ENCODE measurements at places on chromosomes 13 and 19.
A peak's percentile ranks its signal among the peaks of the same experiment; 100 is the strongest.

DNA sequence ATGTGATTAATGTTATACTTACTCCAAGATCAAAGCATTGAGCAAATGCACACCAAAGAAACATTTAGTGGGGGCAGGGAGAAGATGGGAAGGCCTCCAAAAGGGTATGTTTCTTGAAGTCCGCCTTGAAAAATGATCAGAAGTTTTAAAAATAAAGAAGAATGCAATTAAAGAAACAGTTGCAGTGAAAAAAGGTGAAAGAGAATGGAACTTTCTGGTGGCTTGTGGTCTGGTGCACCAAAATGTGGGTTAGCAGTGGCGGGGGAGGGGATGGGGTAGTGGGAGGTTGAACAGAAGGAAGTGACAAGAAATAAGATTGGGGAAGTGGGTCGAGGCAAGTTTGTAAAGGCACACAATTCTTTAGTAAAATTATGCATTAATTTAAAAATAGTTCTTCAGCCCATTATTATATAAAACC, 2.5 kb downstream of the LCP1 start:
- DNase-seq: peak; percentile 64

GRCh38 chr13:90968166-90968904, 379.2 kb upstream of the MIR17HG start:
- DNase-seq: no peak

DNA sequence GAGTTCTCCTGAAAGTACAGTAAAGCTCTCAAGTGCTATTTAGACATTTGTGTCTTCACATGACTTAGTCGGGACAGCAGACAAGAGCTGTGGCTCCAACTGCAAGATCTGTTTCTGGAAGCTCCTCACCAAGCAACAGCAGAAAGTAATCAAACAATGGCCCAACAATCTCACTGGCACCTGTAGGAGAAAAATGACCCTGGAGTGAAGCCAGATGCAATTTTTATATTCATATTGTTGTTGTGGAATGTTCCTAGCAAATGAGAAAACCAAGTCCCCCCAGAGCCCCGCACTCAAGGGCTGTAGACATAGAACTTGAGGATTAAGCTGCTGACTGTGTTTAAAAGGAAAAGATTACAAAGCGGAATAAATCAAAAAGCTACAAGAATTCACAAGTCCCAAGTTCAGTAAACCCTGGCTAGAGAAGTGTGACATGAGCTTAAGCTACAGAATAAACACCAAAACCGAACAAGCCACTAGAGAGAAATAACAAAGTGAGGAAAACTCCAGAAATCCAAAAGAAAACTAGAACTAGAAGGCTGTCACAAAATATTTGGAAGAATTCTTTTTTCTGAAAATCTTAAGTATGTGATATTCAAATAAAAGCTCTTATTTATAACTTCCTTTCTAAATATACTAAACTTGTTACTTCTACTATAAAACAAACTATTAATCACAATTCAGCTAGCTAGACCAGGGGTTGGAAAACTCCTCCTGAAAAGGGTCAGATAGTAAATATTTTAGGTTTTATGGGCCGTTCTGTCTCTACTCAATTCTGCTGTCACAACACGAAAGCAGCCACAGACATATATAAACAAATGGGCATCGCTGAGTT, 454.5 kb downstream of the SUCLA2 start:
- no peak for DNase-seq

DNA sequence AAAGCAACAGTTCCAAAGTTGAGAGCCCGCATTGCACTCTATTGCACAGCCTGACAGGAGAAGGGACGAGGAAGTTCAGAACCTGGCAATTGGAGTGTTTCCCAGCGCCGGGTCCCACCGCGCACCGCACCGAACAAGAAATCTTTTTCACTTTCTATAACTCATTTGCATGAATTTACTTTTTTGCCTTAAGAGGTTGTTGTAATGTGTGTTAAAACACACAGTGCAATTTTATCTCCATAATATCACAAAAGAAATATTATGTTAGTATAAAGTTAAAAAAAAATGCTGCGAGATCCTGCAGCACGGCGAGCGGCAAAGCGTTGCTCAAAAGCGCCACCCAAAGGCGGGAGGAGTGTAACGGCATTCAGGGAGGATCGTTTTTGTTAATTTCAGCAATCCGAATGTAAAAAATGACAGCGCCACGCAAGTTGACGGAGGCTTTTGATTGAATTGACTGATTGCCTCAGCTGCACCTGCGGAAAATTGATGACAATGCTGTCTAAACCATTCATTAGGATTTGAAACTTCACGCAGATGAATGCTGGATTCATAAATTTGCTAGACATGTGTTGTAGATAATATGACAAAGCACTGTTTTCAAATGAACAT, 303.6 kb upstream of the ZNF507 start:
- no peak for DNase-seq

DNA sequence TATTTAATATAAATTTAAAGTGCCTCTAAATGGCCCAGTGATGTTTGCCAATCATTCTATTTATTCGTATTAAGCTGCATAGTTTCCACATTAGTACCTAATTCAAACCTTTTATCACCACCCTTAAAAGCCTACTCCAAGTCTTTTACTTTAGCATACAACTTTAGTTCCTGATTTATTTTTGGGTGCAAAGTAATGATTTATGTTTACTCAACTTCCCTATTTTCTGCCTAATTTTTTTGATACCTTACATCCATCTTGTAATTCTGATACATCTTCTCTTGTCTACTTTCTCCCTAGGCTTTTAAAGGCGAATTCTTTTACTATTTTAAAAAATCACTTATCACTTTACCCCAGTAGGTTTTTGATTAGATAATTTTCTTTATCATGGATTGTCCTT, 2651.1 kb upstream of the PCDH20 start:
- DNase-seq: no peak

DNA sequence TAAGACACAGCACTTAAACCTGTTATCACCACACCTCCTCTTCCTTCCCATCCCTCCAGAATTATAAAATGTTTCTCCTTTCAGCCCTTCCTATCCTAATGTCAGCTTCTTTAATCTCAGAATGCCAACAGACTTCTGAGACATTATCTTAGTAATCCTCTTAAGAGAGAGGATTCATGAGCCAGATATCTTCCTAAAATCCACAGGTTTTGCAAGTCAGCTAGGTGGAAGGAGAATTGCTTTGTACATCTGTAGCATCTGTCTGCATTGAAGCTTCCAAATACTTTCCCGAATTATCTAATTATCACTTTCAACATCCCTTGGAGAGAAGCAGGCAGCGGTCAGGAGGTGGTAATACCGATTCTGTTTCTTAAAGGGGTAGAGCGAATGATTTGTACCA, 179.1 kb downstream of the DCT start:
- no peak for DNase-seq

- DNase-seq: no peak
Observed at GRCh38 chr13:109454167-109454917, 332.0 kb downstream of the IRS2 start.

GRCh38 chr13:54034047-54034446, 1005.4 kb downstream of the OLFM4 start:
- no peak for DNase-seq

- no peak for DNase-seq
Observed at GRCh38 chr13:102799426-102800144, 666 bp downstream of the BIVM start.

DNA sequence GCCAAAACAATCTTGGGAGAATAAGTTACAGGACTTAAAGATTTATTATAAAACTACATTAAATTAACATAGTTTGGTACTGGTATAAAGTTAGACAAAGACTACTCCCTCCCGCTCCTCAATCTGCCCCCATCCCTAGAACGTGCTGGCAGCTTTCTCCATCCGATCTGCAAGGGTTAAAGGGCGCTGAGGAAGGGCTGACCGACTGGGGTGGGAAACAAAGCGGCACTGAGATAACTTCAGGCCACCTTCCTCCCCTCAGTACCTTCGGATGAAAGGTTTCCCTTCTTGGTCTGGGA, 790 bp upstream of the SUGT1 start:
- no peak for DNase-seq

DNA sequence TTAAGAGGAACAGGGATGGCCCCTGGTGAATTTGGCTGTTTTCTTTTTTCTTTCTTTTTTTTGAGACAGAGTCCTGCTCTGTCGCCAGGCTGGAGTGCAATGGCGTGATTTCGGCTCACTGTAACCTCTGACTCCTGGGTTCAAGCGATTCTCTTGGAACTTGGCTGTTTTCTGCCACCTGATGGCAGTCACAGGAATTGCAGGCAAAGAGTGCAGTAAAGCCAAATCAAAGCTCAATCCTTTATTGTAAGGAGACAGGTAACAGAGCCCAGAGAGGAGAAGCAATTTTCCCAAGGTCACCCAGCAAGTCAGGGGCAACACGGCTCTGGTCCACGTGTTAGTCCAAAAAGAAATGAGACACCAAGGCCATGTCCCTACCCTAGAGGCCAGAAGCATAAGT, 6.2 kb downstream of the TINCR start:
- DNase-seq: no peak

GRCh38 chr13:33070713-33071112, 54.5 kb downstream of the KL start:
- no peak for DNase-seq

- DNase-seq: no peak
Observed at GRCh38 chr19:13693889-13694288, 70.4 kb upstream of the MRI1 start.

DNA sequence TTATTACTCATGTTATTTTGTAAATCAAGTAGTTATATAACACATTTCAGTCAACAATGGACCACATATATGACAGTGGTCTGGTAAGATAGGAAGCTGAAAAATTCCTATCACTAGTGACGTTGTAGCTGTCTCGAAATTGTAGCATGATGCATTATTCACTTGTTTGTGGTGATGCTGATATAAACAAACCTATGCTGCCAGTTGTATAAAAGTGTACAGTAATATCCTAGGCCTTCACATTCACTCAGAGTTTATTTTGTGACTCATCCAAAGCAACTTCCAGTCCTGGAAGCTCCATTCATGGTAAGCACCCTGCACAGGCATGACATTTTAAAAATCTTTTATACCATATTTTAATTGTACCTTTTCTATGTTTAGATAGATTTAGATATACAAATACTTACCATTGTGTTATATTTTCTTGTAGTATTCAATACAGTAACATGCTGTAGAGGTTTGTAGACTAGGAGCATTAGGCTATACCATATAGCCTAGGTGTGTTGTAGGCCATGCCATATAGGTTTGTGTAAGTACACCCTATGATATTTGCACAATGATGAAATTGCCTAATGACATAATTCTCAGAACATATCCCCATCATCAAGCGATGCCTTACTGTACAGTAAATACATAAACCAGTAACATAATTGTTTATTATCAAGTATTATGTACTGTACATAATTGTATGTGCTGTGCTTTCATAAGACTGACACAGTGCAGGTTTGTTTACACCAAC, 49.3 kb downstream of the IFT88 start:
- no peak for DNase-seq

GRCh38 chr19:30341611-30342201, 30.5 kb upstream of the ZNF536 start:
- DNase-seq: no peak

GRCh38 chr13:52811841-52812240, 36.6 kb downstream of the PCDH8 start:
- no peak for DNase-seq

DNA sequence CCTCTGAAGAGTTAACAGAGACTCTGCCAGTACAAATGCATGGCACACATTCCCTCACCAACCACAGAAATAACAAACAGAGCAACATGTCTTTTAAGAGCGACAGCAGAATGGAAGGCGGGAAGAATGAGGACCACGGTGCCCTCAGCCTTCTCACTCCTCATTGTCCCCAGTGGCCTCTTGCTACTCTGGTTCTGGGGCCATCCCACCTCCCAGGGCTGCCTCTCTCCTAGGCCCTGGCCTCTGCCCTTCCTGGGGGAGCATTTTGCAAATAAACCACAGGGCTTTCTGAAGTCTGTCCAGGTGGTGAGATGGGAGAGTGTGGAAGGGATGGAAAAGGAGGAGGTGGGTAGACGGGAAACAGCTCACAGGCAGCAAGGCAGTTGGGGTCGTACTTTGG, 28.3 kb downstream of the CYP2B6 start:
- DNase-seq: no peak

GRCh38 chr19:1449467-1450442, at the start of gene APC2:
Gene APC2, plus strand, starts transcription at chr19:1450121. Its CDS starts 2,881 bp downstream, at chr19:1453002.
- DNase-seq: no peak

GRCh38 chr13:34035178-34035577, 217.2 kb downstream of the RFC3 start:
- DNase-seq: no peak

DNA sequence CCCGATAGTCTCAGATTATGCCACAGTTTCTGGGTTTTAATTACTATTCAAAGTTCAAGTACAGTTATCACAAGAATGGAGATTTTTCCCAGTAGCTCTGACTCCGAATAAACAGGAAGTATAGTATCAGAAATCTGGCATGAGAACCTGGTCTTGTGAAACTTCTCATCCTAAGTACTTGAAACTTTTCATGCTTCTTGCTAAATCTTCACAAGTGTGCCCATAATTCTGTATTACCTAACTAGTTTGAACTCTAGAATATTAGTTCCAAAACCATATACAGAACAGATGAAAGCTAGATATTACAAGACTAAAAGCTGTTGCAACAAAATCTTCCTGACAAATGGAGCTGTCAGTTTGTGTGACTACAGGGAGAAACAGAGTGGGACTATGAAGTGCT, 70.5 kb upstream of the CSNK1A1L start:
- no peak for DNase-seq

DNA sequence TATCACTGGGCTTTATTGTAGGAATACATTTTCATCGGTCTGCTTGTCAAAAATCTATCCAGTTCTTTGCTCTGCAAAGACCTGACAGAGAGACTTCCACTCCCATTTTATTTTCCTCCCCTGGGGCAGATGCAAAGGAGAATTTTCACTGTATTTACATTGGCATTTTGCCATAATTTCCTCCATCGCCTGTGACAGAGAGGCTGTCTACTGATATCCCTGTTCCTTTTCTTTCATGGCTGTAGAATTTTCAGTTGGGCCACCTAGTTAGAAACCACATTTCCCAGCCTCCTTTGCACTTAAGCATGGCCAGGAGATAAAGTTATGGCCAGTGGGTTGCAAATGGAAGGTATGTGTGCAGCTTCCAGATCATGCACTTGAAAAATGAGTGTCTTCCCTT, 89.3 kb downstream of the NUFIP1 start:
- DNase-seq: no peak

- no peak for DNase-seq
Observed at GRCh38 chr19:31962561-31962996, 382.8 kb upstream of the ZNF507 start.

DNA sequence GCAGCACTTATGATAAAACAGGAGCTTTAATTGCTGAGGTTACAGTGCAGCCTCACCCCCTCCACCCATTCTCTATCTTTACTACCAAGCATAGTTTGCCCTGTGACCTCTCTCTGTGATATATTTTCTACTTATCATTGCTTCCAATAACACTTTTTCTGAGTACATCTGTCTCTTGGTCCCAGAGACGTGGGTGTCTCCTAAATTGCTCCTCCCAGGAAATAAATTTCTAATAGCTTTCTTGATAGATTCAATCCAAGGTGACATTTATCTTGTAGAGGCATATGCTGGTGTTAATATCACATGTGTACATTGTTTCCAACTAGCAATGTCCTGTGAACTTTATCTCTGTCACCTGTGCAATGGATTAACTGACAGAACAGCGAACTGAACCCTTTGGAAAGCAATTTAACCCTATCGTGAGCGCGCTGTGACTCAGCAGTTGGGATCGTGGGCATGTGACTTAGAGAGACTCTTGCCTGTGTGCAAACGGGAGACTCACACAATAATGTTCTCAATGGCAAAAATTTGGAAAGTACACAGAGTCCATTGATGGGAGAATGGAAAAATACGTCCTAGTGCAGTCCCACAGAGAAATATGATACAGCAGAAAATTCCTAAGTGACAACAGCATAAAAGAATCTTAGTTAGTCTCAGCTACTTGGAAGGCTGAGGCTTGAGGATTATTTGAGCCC, 7.0 kb upstream of the MAP2K2 start:
- DNase-seq: no peak

GRCh38 chr19:12880551-12881171, 588 bp downstream of the DNASE2 start:
- no peak for DNase-seq

Measured in stimulated activated CD8-positive, alpha-beta memory T cell treated with anti-CD3 and anti-CD28 coated beads, Interleukin-7, amount 100 ng/mL, for 1 hour (primary cell).